ENCODE measurements at places on chromosomes 7 and 10.

- DNase-seq = no peak
Measured at GRCh38 chr7:154666768-154667167, 336.2 kb downstream of the PAXIP1 start.

DNA sequence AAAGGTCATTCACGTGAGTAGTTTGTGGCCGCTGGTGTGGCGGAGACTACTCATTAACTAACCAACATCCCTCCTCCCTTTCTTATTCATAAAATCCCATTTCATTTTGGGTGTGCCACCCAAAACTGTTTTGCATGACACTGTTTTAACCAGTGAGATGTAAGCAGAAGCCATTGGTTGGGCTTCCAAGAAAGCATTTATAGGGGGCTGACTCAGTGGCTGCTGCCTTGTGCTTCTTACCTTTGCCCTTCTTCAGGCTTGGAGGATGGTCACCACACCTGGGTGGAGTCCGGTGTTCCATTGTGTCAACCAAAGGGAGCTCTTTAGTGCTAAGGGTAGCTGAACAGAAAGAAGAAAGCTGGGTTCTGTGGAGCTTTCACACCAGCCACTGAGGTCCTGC lies 37.2 kb upstream of the EPC1 start:
- DNase-seq = no peak

- DNase-seq = no peak
Measured at GRCh38 chr10:99593312-99593711, 26.9 kb downstream of the SLC25A28 start.

DNA sequence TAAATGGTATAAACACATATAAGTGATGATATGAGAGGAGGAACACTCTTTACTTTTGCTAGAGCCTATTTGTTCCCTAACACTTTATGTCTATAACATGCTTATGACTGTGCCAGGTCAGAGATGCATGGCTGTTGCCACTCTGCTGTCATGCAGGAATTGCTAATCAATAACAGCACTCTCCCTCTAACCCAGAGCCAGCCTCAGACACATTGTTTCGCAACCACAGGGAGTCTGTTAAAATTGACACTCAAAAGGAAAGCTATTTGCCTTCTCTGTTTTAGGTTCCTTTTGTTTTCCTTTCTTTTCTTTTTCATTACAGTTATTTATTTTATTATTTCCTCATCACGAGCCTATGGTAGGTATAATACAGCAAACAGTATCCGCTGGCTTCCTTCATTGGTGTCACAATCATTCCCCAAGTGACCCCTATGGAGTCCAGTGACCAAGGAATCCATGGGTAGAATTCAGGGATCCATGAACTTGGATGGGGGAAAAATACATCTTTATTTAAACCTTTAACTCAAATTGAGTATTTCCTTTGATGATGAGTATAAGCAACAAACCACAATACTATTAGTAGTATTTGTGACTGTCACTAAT lies 6.8 kb downstream of the PON2 start:
- no peak for DNase-seq

DNA sequence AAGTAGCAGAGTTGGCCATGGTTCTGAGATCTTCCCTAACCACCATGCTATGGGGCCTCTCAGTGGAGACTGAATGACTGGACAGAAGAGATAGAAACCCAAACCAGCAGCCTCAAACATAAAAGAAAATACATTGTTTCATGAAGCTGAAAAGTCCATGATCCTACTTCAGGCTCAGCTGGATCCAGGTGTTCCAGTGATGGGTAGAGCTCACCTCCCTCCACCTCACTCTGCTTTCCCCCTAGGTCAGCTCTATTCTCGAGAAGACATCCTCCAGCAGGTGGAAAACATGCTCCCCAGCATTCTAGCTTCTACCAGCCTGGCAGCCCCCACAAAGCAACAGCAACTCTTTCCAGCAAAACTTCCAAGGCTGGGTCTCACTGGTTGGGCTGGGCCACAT lies 132.1 kb downstream of the OAT start:
- peak; percentile 4 for DNase-seq
